ENCODE measurements at places on chromosomes 6 and 20. TPM values are rescaled to one million over a fixed set of nuclear protein-coding genes. Genes with fewer than 3 reads are reported as not detected.

The HLA-DPA1 gene
- total RNA-seq = 69.8 TPM

DNA sequence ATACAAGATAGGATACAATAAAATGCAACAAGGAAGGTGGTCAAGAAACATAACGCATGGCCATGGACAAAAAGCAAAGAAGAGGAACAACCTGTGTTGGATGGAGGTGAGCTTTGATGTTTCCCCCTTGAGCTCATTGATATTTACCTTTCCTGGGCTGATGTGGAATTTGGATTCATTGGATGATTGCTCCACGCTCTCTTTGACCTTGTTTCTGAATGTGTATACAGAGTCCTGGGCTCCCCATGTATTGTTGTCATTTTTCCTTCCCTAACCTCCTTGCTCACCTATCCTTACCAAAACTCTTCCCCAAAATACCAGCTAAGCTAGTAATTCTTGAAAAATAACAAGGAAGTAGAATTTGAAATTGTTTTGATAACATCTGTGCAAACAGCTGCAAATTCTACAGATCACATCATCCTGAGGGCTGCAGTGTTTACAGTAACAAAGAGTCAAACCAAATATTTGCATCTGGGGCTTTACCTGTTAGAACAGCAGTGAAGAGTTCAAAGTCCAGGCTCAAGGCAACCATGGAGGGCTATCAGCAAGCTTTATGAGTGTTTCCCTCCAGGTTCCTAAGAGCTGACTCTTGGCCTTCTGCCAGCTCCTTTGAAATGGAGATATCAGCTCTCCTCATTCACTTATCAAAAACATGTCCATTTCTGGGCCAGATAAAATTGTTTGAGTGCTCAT lies 214.3 kb upstream of the MARCKS start:
- no peaks in the 10 kb centered on the region for H3K27me3 ChIP-seq
- H3K27ac ChIP-seq = no peak overlapping the region
- no peaks in the 10 kb centered on the region for H3K4me1 ChIP-seq
- H3K36me3 ChIP-seq = no peaks in the 10 kb centered on the region

DNA sequence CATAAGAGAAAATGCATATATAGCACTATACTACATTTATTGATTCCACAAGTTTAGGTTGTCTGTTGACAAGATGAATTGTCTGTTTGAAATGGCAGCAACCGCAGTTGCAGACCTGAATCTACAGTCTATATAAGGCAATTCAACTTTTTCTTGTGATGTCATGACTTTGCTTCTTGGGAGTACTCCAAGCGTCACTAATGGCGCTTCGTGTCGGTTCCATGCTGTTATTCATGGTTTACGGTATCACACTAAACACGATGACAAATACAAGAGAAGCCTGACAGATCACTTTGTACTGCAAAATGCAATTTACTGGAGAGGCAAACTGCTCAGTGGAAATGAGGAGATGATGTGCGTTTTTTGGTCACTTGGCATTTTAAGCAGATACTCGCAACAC lies 280.3 kb upstream of the TCF21 start:
- no peak overlapping the region for H3K4me3 ChIP-seq
- no peaks in the 10 kb centered on the region for H3K27me3 ChIP-seq
- H3K36me3 ChIP-seq = no peaks in the 10 kb centered on the region
- no peak overlapping the region for H3K27ac ChIP-seq
- no peaks in the 10 kb centered on the region for H3K4me1 ChIP-seq
- no peak for DNase-seq

DNA sequence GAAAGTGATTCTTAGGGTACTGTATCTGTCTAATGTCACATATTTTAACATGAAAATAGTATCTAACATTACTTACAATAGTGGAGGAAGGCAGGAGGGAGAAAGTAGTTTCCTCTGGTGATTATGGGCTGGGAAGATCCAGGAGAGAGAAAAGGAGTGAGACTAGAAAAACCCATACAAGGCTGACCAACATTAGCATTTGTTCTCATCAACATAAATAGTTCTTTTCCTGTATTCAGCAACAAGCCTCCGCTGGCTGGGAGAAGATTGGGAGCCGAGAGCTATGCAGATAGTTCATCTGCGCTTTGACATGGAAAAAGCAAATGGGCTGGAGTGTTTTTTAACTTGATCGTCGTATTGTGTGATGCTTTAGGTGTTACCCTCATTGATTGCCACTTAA lies 239.4 kb downstream of the PHACTR1 start:
- H3K27ac ChIP-seq = no peak overlapping the region
- H3K27me3 ChIP-seq = peaks cover 14% of the 10 kb centered on the region
- no peaks in the 10 kb centered on the region for H3K36me3 ChIP-seq
- peaks cover 11% of the 10 kb centered on the region for H3K4me1 ChIP-seq
- no peak for DNase-seq

DNA sequence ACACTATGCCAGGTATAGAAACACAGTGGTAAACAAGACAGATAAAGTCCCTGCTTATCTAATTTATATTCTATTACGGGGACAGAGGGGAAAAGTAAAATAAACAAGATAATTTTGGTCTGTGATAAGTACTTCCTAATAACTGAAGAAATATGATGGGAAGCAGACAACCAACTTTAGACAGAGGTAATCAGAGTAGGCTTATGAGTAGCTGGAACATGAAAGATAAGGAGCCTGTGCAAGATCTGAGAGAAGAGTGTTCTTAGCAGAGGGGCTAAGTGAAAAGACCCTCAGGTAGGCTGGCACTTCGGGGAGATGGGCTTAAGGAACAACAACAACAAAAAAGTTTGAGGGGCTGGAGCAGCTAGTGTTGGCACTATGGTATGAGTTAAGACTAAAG lies 4.1 kb downstream of the RNF8 start:
- no peak for DNase-seq
- no peaks in the 10 kb centered on the region for H3K27me3 ChIP-seq
- no peaks in the 10 kb centered on the region for H3K36me3 ChIP-seq
- peaks cover 21% of the 10 kb centered on the region for H3K4me1 ChIP-seq
- no peak overlapping the region for H3K27ac ChIP-seq
- H3K4me3 ChIP-seq = no peak overlapping the region

- no peak overlapping the region for H3K4me3 ChIP-seq
- H3K27me3 ChIP-seq = no peaks in the 10 kb centered on the region
- DNase-seq = no peak
- H3K27ac ChIP-seq = no peak overlapping the region
- H3K4me1 ChIP-seq = no peaks in the 10 kb centered on the region
- H3K36me3 ChIP-seq = no peaks in the 10 kb centered on the region
Measured at GRCh38 chr6:47075168-47075567, 33.0 kb upstream of the ADGRF1 start.

- H3K4me1 ChIP-seq = no peaks in the 10 kb centered on the region
- H3K36me3 ChIP-seq = no peaks in the 10 kb centered on the region
- no peak for DNase-seq
Measured at GRCh38 chr20:10469599-10469998, 34.5 kb downstream of the SLX4IP start.

DNA sequence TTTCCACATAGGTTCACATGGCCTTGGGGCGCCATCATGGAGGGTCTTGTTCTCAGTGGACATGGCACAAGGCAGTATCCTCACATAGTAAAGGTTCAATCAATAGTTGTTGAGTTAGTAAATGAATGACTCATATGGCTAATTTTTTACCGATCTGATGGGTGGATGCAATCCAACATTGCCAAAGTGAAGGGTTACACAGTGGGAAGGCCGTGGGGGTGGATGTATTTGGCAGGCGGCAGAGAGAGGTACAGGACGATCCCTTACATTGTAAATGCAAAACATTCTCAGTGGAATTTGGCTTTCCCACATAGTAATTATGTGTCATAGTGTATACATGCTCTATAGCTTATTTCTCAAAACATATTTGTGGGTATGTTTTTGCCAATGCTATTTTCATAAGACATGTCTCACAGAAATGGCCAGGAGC lies 21.0 kb upstream of the PDE7B start:
- DNase-seq = no peak
- no peaks in the 10 kb centered on the region for H3K27me3 ChIP-seq
- no peak overlapping the region for H3K4me3 ChIP-seq
- H3K36me3 ChIP-seq = no peaks in the 10 kb centered on the region
- no peak overlapping the region for H3K27ac ChIP-seq
